ENCODE measurements at places on chromosomes 4 and X. TPM values are rescaled to one million over a fixed set of nuclear protein-coding genes. Genes with fewer than 3 reads are reported as not detected.

TRIM61 gene
- total RNA-seq, result 3.9 TPM

KLHL34 gene
- total RNA-seq, result not detected

ADH7 gene
- 2.1 TPM for total RNA-seq

HTR2C gene
- not detected for total RNA-seq

SRPK3 gene
- total RNA-seq, result 0.61 TPM

SORBS2 gene
- 4.5 TPM for total RNA-seq

HSFX1 gene
- 1.3 TPM for total RNA-seq

FABP2 gene
- total RNA-seq, result not detected

DGAT2L6 gene
- total RNA-seq, result not detected

DAPP1 gene
- total RNA-seq, result not detected

ASB11 gene
- not detected for total RNA-seq

EPGN gene
- total RNA-seq, result 0.49 TPM

TLR10 gene
- total RNA-seq, result not detected

ZAR1 gene
- total RNA-seq, result not detected

TCEAL7 gene
- 23.6 TPM for total RNA-seq

FAM149A gene
- total RNA-seq, result 4.1 TPM

SSX2B gene
- total RNA-seq, result not detected

CXCL11 gene
- total RNA-seq, result not detected

DCAF12L2 gene
- 3.7 TPM for total RNA-seq

VSIG4 gene
- total RNA-seq, result not detected

GAGE13 gene
- total RNA-seq, result not detected
